ENCODE measurements at places on chromosomes 6 and 20. TPM values are rescaled to one million over a fixed set of nuclear protein-coding genes. Genes with fewer than 3 reads are reported as not detected.

Gene SLC17A3
- total RNA-seq = not detected

Gene PBOV1
- not detected for total RNA-seq

Gene FOXQ1
- total RNA-seq = 0.42 TPM

Gene PRRT1
- 6.1 TPM for total RNA-seq

Gene GJA1
- total RNA-seq = 1.1 TPM

Gene COL19A1
- total RNA-seq = not detected

Gene PLN
- total RNA-seq = not detected

Gene ISM1
- total RNA-seq = 0.37 TPM

Gene CTCFL
- 0.34 TPM for total RNA-seq

Gene GJA10
- total RNA-seq = not detected

Gene MCM8
- total RNA-seq = 21.9 TPM

Gene HLA-DRB1
- total RNA-seq = 2.7 TPM

Gene EBF4
- 11.4 TPM for total RNA-seq

Gene FAM210B
- 12.0 TPM for total RNA-seq

Gene EYS
- not detected for total RNA-seq

Gene TMEM244
- not detected for total RNA-seq

Gene DSP
- 104 TPM for total RNA-seq

Gene PRND
- total RNA-seq = not detected

Gene NOTCH4
- 0.81 TPM for total RNA-seq
